ENCODE measurements at places on chromosomes 16 and 17. TPM values are rescaled to one million over a fixed set of nuclear protein-coding genes. Genes with fewer than 3 reads are reported as not detected.

The GPR179 gene
- total RNA-seq = not detected

The WNT3 gene
- total RNA-seq = 2.6 TPM

The KRT17 gene
- total RNA-seq = 0.80 TPM

The PLD6 gene
- 2.1 TPM for total RNA-seq

The CRHR1 gene
- not detected for total RNA-seq

The SGSH gene
- 28.9 TPM for total RNA-seq

The NR1D1 gene
- 2.6 TPM for total RNA-seq

The COX6A2 gene
- total RNA-seq = not detected

The SALL1 gene
- total RNA-seq = under 0.01 TPM

The SSTR5 gene
- not detected for total RNA-seq

The ZG16 gene
- total RNA-seq = not detected

The TUBD1 gene
- 11.3 TPM for total RNA-seq

The RAMP2 gene
- 2.4 TPM for total RNA-seq

The NPTX1 gene
- not detected for total RNA-seq

The TBC1D3B gene
- total RNA-seq = 1.1 TPM
